ENCODE measurements at places on chromosomes 3 and 15.

DNA sequence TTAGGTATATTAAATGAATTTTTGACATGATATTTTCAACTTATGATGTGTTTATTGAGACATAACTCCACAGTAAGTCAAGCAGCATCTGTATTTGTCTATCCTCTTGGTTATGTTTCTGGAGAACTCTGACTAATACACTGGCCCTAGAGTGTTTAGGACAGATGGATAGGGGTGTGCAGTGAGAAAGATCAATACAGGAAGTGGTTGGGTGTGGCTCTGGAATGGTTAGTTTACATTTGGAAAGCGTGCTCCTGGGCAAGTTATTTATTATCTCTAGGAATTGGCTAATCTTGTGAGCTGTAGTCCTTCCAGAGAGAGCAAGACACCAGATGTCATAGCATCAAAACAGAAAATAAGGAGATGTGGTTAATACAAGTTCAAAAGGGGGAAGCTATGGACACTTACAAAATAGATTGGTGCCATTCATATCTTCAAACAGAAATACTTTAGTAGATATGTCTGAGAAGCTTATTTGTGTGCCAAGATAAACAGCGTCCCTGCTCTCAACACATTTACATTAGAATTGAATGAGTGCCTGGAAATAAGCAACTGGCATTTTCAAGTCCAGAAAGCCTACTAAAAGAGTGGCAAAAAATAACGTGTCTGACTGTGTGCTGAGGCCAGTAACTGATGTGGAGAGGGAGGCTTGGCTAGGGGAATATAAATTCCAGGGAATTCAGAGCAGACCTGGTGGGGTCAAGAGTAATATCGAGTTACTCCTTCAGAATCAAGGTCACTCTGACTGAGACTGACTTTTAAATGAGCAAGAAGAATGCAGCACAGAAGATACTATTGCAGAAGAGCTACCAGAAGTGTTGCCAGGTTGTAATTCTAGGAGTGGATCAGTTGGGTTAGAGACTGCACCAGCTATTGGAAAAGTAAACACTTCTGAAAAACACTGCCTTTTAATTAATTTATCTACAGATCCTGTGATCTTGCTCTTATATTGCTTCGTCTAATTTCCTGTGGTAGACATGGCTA lies 33.4 kb upstream of the PLAAT1 start:
- no peak for DNase-seq

DNA sequence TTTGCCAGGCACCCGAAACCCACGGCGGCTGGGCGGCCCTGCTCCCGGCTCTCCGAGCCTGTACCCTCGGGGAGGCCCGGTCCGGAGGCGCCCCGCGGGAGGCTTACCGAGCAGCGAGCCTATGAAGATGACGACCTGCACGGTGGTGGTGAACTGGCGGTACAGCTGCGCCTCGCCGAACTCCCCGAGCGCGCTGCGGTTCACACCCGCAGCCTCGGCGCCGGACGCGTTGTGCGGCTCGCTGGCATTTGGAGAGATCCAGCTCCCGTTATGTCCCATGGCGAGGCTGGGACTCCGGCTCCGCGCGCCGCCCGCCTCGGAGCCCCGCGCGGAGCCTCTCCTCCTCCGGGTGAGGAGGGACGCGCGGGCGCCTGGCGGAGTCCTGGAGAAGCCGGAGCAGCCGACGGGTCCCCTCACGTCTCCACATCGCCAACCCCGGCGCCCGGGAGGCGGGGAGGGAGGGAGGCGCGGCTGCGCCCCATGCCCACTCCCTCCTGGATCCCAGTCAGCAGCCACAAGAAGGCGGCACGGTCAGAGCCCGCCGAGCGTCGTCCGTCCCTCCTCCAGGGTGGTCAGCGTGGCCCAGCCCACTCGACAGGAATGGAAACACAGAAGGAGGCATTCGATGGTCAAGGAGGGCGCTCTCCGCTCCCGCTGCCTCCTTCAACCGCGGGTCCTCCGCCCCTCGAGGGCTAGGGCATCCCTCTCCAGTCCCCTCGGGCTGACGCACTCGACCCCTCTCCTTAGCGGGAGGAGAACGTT lies at the start of gene GPR176:
GPR176 (minus strand) TSS at position 519 of the 762 bp plus-strand sequence; CDS start at position 279, 240 bp downstream.
- DNase-seq, result peak; percentile 57

GRCh38 chr3:33063651-33064051 lies 33.3 kb downstream of the GLB1 start:
- no peak for DNase-seq

- DNase-seq, result peak; percentile 20
Measured at GRCh38 chr15:20341901-20342600, 199.5 kb downstream of the GOLGA6L6 start.

DNA sequence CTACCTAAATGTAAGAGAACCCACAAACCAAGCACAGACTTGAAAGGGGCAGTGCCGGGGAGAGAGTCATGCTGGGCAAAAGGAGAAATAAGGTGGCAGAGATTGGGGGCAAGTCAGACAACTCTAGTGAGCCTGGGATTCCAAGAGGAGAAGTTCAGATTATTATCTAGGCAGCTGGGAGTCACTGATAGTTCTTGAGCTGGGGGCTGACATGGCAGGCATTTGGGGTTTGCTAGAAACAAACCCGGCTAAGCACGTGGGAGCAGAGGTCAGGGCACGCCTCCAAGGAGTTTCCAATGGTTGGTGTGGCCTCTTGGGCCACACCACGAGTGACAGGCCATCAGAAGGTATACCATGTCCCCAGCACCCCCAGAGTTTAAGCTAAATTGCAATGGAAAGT lies 27.6 kb downstream of the SLC6A6 start:
- no peak for DNase-seq

GRCh38 chr3:169103951-169104941 lies 559.3 kb downstream of the MECOM start:
- no peak for DNase-seq

- peak; percentile 77 for DNase-seq
Measured at GRCh38 chr15:42084465-42085235, 9.7 kb downstream of the PLA2G4D start.

GRCh38 chr15:93312891-93313486 lies 224.0 kb upstream of the RGMA start:
- no peak for DNase-seq

GRCh38 chr15:34355241-34355640 lies 11.8 kb downstream of the LPCAT4 start:
- DNase-seq, result no peak

DNA sequence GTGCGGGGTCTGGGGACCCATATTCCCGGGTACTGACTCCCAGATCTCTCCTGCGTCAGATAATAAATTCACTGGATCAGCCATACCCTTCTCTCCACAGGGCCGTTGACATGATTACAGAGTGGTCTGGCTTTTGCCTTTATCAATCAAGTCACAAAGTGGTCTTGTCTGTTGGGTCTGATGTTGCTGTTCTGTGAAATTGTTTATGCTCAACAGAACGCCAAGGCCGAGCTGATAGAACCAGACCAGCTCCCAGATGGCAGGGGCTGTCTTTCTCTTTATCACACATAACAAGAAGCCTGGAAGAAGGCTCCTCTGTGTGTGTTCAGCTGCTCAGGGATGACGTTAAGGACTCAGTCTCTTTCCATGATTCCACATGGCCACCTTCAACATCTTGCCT lies 751 bp upstream of the DCLK3 start:
- DNase-seq, result no peak

DNA sequence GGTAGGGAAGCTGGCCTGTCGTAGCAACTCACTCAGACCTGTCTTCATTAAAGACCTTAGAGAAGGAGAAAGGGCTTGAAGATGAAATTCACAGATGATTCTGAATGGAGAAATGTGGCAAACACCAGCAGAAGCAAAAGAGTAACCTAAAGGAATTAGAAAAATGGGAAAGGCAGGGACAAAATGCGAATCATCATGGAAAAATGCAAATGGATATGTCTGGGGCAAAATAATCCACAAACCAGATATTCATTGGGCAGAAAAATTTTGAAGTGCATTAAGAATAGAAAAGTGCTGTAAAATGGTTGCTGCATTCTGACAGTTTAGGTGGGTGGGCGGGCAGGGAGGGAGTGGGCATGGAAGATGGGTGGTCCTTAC lies 156.9 kb upstream of the RASGRP1 start:
- DNase-seq, result no peak

- no peak for DNase-seq
Measured at GRCh38 chr3:83655083-83655482, 1303.7 kb upstream of the CADM2 start.

DNA sequence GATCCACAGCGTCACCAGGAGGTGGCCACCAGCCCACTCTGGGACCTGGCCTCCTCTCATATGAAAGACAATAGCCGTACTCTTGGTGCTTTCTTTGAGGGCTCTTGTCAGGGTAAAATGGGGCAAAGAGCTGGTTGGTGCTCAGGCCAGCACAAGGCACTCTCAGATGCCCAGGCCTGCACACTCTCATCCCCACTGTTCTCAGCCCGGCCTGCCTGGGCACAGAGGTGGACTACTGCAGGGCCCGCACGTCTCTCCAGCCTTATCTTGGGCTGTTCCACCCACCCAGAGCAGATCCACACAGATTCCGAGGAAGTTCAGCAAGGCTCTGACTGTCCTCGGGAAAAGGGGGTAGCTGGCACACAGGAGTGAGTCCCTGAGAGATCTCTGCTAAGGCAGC lies 122.8 kb upstream of the PRR20G start:
- DNase-seq, result no peak

- no peak for DNase-seq
Measured at GRCh38 chr15:77386626-77387025, 33.3 kb downstream of the PEAK1 start.

- DNase-seq, result no peak
Measured at GRCh38 chr3:3499987-3500386, 299.2 kb upstream of the LRRN1 start.

GRCh38 chr15:98753726-98754656 lies 105.7 kb downstream of the IGF1R start:
- DNase-seq, result peak; percentile 45

GRCh38 chr3:184927796-184928315 lies 115.9 kb downstream of the VPS8 start:
- no peak for DNase-seq

- no peak for DNase-seq
Measured at GRCh38 chr15:92861742-92862141, 38.4 kb upstream of the CHD2 start.

- DNase-seq, result no peak
Measured at GRCh38 chr3:113659101-113659541, 37.3 kb downstream of the USF3 start.

GRCh38 chr3:136068708-136069107 lies 103.2 kb downstream of the PPP2R3A start:
- DNase-seq, result no peak

DNA sequence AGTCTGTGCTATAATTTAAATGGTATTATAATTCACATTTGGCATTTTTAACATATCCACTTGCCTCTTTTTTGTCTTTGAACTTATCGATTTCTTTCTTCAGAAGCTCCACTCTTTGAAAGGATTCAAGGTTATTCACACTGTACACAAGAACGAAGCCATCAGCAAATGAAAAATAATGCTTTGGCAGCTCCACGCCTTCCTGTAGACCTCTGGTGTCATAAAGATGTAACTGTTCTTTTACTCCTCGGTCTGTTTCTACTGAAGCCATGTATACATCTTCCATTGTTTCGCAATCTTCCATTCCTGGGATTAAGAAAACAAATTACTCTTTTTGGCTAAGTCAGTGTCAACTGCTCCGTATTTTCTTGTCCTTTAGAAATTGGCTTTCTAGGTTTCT lies 16.0 kb downstream of the NKIRAS1 start:
- DNase-seq, result peak; percentile 75

DNA sequence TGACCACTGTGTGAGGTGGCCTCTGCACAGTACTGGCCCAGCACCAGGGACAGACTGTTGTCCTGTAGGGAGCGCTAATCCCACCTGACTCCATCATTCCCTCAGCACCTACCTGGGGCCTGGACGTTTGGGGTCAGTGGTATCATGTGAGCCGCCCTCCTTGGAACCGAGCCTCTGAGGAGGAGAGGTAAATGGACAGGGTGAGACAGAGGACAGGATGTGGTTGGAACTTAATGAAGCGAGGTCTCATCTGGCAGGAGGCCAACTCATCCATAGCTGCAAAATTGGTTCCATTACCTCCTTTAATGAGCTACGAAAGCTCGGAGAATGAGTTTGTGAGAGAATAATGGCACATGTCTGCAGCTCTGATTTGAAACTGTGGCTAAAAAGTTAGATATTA lies 13.9 kb downstream of the MAPKAPK3 start:
- DNase-seq, result no peak

DNA sequence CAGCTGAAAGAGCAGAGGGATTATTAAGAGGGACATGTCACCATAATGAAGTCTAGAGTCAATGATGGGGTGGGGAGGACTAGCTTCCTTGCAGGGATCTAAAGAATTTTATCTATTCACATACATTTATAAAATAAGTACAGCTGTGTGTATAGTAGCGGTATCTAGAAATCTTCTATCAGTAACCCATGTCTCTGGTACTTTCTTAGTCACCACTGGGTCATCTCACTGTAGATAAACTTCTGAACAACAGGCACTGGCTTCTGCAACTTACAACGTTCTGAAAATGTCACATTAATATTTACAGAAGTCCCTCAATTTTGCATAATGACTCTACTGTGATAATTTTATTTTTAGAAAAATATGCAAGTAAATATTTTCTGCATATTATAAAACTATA lies 401.7 kb downstream of the TBC1D5 start:
- no peak for DNase-seq

DNA sequence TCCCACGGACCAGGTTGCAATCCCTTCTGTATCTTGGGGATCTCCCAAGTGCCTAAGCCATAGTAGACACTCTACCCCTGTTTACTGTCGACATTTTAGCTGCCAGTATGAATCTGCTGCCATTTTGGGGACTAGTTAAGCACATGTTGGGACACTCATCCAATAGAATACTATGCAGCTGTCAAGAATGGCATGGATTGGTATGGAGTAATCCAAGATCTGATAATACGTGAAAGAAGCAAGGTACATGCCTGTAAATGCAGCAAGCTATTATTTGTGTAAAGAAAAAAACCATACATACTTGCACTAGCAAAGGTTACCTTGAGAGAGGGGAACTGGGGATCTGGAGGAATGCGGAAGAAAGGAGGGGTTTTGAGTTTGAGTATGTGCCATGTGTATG lies 129.3 kb downstream of the SMAD6 start:
- DNase-seq, result no peak

DNA sequence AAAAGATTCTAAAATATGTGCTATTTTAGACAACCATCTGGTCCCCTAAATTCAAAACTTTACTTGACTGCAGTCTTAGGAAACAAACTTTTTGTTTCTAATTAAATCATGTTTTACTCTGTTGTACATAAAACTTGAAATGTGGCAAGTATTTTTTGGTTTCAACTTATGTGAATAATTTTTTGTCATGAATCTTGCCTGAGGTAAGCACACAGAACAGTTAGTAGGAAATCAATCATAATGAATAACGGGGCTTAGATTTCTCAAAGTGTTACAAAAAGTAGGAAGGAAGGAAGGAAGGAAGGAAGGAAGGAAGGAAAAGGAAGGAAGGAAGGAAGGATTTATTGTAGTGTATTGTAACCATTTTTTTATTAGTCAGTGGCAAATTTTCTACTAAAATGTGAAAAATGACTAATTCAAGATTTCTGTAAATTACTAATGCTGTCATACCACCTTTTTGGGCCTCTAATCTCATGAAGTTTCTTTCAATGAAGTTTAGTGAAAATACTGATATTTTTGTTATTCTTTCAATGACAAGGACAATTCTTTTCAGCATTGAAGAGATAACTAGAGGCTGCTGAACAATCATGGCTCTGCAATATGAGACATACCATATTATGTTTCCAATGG lies 1689.2 kb downstream of the OTOL1 start:
- no peak for DNase-seq

Measured in cardiac muscle cell (in vitro differentiated cells and primary cell).